Activated naive CD4-positive, alpha-beta T cell treated with anti-CD3 and anti-CD28 coated beads, Interleukin-2, amount 10 ng/mL, durations not matched to agents 7 days and 5 days (primary cell): ENCODE measurements at places on chromosomes 6 and 20.

DNA sequence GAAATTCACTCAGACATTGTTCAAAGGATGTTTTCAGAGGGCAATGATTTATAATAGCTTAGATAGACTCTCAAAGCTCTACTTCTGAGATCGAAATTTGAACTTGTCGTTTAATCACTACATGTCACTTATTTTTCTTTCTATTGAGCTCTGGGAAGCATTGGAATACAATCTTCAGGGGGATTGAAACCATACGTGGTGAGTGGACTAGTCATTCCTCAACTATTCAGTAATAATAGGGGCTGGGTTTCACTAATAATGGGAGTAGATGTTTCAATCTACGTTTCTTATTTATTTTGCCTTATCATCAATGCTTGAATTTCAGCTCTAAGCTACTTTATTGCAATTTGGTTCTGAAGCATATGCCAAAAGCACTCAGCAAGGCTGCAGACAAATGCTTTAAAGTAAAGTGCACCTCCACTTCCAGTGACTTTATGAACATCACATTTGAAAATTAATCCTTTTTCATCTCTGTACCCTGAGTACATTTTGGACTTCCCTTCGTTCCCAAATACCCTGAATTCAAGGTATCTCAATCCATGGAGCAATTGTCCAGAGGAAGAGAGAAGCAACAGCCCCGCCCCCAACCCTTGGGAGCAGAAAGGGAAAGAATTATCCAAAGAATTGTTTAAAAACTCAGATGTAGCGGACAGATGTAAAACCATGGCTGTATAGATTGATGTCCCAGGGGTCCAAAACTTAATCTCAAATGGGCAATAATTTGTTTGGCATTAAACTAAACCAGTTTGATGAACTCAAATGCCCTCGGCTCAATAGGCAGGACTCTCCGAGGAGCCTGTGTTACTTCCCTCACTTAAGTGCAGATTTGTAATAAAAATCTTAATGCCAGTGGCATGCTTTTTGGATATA lies 68.1 kb downstream of the HFE start:
- peak; percentile 48 for DNase-seq

GRCh38 chr20:37439223-37439933 lies 81.7 kb upstream of the NNAT start:
- DNase-seq, result no peak

GRCh38 chr20:23507346-23507745 lies 16.4 kb downstream of the CST8 start:
- no peak for DNase-seq

- no peak for DNase-seq
These were observed 155.8 kb downstream of the TSHZ2 start for GRCh38 chr20:53128004-53128403.

- DNase-seq, result no peak
These were observed 83.0 kb downstream of the SCAND1 start for GRCh38 chr20:35871259-35871771.

DNA sequence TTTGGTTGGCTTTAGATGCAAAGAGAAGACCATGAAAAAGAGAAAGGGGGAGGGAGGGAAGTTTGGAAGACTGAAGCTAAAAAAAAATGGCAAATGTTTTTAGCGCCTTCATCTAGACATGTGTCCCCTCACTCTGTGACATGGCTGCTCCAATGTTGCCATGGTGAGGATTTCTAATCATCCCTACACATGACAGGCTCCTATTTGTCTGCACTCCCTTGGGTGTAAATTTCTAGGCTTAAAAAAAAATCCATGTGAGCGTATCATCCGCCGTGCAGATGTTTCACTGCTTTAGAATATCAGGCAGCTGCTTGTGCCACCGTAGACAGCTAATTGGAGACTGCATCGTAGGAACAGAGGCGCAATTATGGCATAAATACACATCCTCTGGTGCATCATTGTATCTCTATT lies 761.1 kb upstream of the MMS22L start:
- DNase-seq, result no peak

- DNase-seq, result no peak
These were observed 348.5 kb upstream of the BTBD3 start for GRCh38 chr20:11569163-11569562.

DNA sequence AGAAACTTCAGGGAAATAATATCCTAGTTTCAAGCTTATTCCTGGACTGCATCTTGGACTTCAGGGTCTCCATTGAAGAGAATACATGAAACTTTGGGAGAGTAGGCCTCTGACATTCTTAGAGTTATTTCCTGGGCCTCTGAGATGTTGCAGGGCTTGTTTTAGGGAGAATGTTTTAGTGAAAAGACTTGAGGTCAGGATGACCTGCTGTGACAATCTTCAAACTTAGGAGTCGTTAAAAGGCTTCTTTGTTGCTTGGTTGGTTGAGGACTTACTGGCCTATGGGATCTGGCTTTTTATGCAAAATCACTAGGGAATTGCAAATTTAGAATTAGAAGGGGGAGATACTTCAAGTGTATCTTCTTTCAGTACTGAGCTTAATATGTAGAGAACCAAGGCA lies 613.2 kb upstream of the FLRT3 start:
- no peak for DNase-seq

GRCh38 chr6:44138717-44139350 lies 11.5 kb downstream of the TMEM63B start:
- DNase-seq, result no peak

- DNase-seq, result no peak
These were observed 195.7 kb downstream of the FARS2 start for GRCh38 chr6:5457041-5457440.

- DNase-seq, result no peak
These were observed 471.2 kb downstream of the PKHD1 start for GRCh38 chr6:51616243-51616642.

DNA sequence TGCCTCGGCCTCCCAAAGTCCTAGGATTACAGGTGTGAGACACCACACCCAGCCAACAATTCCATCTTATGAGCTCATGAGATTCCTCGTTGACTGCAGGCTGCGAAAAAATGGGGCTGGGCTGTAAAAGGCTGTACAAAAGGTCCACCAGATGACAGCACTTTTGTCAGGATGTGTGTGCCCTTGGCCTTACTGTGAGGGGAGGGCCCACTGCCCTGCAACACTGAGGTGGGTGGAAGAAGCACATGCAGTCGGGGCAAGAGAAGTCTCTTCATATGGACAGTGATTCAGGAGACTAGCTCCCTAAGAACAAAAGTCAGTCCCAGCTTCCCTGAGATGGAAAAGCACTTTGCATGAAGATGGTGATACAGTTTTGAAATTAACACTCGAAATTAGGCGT lies 50.5 kb downstream of the KCTD20 start:
- DNase-seq, result no peak

DNA sequence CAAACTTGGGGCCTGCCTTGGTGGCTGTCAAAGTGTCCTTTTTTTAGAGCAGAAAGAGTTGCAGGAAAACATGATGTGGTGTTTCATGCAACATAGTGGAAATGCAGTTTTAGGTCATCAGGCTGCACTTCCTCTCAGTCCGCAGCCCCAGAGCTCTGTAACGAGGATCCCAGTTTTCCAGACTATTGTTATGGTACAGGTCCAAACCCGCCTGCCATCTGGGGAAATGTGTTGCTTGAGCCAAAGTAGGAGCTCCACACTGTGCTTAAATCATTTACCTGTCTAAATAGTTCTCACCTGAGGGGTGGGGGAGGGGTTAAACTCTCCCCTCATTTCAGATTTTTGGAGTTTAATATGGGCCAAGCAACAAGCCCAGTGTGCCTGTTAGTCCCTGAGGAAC lies 59.8 kb downstream of the GOPC start:
- DNase-seq, result no peak

- DNase-seq, result peak; percentile 24
These were observed 57.5 kb downstream of the SNRNP48 start for GRCh38 chr6:7647504-7647903.

DNA sequence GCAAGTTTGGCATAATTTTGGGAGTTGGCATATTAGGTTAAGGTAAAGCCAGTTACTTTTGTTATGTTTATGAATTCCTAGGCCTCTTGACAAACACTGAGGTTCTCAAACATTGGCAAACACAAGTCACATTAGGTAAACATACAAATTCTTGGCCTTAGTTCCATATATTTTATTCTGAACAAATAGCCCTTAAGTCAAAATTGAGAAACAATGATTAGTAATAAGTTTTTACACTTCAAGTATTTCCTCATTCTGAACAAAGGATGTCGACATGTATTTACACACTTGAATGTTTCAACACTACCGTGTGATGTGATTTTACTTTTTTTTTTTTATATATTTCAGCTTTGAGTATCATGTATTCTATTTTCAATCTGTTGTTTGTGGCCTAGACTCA lies 3.8 kb upstream of the ECHDC1 start:
- no peak for DNase-seq

DNA sequence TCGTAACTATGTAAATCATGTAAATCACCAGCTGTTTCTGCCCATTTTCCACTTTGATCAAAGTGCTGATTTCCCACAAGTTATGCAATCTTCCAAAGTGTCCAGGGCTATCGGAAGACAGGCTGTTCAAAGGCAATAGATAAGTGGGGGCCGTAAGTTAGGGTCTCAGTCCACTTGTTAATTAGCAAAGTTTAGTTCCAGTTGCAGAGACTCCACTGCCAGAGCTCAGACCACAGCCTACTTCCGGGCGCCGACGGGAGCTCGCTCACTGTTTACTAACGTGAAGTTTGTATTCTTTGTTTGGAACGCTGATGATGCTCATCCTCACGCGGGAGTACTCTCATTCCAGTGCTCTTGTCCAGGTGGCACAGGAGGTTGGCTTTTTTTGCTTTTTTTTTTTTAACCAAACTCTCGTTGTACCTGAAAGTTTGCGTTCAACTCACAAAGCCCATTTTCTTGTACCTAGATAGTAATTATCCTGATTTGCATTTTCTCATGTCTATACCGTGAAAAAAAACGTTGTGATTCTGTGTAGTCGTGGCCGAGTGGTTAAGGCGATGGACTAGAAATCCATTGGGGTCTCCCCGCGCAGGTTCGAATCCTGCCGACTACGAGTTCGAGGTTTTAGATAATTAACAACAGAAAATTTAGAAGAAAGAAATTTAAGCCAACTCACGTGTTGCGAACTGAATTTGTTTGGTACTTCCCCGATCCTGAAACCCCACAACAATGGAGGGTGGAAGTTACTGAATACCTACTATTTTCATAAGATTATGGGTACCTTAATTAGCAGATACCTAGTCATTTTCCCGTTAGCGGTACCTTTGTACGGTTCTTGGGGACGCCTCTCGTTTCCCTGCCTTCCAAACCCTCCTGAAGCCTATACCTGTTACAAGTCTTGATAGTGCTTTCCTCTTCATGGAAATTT lies 29.9 kb upstream of the ZNF184 start:
- DNase-seq, result peak; percentile 64

DNA sequence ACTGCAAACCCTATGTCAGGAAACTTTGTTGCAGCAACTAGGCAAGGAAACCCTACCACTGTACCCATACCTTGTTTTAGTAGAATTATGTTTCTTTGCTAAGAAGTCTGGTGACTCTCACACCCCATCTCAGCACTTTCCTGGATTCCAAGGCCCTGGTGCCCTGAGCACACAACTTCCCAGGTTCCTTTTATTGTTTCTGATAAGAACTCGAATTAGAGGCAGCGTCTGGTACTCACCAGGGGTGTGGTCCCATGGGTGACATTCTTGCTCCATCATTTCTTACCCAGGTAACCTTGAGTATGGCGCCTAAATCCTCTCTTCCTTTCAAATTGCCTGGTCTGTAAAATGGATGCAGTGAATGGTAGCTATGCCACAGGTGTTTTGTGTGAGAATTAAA lies 34.1 kb downstream of the MYB start:
- DNase-seq, result no peak

DNA sequence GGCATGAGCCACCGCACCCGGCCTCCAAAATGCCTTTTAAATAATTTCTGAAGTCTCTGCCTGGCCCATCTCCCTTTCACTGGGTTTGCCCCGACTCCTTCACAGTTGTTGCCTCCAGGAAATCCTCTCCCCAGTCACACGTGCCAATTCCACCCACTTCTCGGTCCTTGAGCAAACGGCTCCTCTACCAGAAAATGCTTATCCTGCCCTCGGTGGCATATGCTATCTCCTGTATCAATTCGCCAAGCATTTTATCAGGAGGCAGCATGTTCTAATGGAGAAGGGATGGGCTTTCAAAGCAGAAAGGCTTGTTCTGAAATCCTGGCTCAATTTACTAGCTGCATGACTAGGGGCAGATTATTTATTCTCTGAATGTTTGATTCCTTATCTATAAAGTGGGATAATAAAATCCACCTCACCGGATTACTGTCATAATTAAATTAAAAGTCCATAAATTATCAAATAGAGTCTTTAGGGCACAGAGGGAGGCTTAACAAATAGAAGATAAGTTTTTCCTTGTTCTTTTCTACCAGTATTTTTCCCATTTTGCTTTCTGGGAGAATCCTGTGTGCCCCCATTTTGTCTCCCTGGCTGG lies 66.3 kb downstream of the PPP1R3G start:
- DNase-seq, result no peak

DNA sequence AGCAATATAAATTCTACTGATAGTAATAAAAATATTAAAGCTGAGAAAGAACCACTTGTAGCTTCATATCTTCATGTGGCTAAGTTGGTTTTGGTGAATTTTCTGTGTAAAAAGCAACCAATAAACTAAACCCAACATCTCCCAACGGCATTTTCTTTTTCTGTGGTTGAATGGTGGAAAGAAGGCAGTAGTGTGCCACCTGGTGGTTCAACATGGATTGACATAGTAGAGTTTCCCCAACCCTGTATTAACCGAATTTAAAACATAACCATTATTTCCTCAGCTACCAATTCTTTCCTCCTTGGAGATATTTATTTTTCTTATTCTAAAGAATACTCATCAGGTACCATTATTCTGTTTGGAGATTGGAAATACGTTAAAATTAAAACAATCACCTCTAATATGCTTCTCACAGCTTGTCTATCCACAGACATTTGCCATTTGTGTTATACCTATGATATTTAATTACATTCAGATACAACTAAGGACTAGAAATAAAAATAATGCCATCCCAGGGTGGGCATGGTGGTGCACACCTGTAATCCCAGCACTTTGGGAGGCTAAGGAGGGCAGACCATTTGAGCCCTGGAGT lies 117.1 kb upstream of the EEF1E1 start:
- DNase-seq, result peak; percentile 51

DNA sequence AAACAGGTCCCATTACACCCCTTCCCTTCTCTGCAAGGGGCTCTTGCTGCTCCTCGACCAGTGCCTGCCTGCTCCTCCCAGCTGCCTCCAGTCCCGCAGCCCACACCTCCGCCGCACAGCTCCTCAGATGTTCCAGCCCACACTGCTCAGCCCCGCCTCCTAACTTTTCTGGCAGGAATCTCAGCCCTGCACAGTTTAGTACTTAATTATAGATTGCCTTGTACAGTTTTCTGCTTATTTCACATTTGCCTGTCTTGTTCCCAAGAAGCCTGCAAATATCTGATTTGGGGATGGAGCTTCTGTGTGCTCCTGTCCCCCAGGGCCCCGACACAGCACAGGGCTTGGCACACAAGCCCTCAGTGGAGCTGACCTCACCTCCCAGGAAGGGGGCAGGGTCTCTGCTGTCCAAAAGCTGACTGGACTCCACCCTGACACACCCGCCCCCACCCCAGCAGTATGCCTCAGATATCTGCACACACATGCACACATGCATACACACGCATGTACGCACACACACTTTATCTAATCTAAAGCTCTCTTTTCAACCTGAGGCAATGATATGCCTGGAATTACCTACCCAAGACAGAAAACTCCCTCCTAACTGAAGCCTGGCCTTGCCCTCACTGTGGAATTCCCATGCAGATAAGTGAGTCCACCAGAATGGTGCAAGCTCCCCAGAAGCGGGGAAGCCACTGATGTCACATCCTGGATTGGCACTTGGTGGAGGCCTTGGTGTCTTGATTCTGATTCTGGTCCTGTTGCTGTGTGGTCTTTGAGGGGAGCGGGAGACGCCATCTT lies 1.2 kb upstream of the PNPLA1 start:
- DNase-seq, result no peak

GRCh38 chr6:135540207-135540840 lies 42.8 kb upstream of the AHI1 start:
- DNase-seq, result peak; percentile 47

GRCh38 chr6:98717322-98717877 lies 117.0 kb upstream of the POU3F2 start:
- DNase-seq, result no peak
